Midbrain (tissue), 1 donor: ENCODE measurements at places on chromosomes 12 and 14.

- DNase-seq, result no peak
Observed at GRCh38 chr14:100407376-100408102, 84.4 kb downstream of the SLC25A47 start.

DNA sequence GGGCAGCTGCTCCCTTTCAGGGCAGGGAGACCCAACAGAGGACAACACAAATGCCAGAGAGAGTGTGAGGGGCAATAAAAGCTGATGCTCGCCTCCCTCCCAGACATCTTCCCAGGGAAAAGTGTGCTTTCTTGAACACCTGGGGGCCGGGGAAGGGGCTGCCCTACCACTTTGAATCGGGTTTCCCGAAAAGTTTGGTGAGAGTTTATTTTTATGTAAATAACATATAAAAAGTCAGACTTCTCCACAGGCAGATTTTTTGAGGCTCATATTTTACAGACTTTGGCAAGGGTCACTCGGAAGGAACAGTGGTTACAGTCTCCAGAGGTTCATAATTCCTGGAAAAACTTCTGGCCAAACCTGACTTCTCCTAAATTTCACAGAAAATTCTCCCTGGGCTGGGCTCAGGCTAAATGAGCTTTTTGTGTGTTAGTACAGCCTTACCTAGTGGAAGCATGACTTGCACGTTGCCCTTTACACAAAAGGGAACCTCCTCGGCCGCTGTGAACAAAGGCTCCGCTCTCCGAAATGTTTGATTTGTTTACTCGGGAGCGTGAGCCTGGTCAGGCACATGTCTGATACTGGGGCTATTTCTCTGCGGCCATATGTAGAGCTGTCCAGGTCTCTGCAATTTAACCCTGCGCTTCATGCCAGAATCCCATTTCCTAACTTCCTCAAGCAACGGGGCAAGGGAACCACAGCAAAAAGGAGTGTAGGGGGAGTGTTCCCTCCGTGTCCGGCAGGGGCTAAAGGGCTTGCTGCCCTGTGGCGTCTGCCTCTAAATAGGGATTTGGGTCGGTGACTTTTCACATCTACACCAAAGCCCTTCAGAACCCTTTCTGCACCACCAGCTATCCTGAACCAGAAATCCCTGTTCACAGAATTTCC is 3.4 kb downstream of the RTL1 start:
- DNase-seq, result no peak

DNA sequence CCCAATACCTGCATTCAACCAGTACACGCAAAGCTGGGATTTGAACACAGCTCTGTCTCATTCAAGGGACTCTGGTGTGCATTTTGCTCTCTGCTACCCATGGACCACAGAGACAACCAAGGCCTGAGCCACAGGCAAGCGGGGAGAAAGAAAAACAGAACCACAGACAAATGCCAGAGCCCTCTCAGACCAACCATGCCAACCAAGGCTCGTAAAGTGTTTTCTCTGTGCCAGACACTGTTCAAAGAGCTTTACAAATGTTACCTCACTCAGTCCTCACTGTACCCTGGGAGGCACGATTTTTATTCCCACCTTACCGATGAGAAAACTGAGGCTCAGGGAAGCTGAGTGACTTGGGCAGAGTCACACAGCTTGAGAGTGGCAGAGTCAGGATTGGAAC is 32.4 kb upstream of the EML1 start:
- no peak for DNase-seq

DNA sequence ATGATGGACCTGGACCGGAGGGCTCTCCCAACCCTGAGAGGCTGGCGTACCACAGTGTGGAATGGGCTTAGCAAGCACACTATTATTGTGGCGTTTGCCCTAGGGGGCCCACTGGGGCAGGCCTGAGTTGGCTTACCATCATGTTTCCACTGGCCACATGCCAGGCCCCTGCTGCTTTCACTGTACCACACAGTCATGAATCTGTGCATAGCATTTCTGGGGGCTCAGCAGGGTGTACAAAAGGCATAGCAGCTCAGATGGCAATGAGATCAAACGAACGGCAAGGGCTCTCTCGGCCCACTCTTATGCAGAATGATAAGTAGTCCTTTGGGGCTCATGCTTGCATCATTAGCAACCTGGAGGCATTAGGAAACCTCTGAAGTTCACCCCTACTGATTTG is 137.0 kb upstream of the HIF1A start:
- DNase-seq, result no peak

DNA sequence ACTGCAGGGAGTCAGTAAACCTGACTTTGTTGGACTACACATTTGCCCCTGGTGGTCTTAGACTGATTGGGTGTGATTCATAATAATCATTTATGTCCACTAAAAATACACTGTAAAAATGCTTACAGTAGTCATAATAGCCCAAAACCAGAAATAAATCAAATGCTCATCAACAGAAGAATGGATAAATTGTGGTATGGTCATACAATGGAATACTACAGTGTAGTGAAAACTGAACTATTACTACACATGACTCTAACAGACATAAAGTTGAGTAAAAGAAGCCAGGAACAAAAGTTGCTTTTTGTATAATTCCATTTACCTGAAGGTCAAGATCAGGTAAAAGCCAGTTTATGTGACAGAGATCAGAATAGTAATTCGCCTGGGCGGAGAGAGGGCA is 57.2 kb upstream of the CDKL1 start:
- no peak for DNase-seq

DNA sequence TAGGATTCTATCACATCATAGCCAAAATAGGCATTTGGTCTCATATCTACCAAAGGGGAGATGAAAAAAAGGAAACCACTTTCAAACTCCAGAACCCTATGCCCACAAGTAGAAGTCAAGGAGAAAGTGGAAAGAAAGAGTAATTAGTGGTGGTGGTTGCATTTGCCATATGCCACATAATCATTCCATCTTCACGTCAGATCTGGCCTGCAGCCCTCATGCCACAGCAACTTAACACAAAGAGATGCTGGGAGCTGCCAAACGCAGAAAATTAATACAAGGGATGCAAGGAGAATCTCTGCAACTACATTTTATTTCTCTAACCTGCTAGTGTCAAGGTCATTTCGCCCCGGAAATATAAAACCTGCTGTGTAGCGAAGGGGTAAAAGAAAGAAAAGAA is 148.6 kb upstream of the FOXN3 start:
- DNase-seq, result no peak

- no peak for DNase-seq
Observed at GRCh38 chr14:72606879-72607278, 287.0 kb downstream of the DPF3 start.

GRCh38 chr14:31190717-31191263 is 16.8 kb downstream of the HECTD1 start:
- DNase-seq, result no peak

DNA sequence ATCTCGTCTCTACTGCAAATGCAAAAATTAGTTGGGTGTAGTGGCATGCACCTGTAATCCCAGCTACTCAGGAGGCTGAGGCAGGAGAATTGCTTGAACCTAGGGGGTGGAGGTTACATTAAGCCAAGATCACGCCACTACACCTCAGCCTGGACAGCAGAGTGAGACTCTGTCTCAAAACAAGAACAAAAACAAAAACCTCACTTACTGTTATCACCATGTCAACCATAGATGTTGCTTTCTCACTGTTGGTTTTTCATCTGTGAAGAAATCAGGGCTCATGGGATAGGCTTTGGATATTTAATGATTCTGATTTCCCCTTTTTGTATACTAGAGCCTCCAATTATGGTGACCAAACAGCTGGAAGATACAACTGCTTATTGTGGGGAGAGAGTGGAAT is 49.7 kb upstream of the CHPT1 start:
- DNase-seq, result no peak

DNA sequence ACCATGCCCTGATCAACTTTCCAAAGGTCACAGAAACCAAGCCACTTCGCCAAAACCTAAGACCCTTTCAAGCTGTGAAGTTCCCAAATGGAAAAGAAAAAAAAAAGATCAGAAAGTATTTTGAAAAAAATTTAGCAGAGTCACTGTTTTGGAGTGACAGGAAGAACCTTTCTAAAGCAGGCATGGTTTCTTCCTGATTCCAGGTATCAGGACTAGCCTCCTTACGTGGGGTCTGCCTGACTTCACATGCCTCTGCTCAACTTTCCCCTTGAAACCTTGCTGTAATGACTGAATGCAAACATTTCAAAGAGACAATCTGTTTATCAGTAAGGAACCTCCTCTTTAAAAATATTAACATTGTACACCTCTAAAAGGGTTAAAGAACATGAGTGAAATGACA is 9.5 kb downstream of the CORO1C start:
- no peak for DNase-seq

GRCh38 chr12:49344486-49345050 is 2.1 kb upstream of the DNAJC22 start:
- no peak for DNase-seq

GRCh38 chr12:51371295-51371953 is 19.8 kb downstream of the GALNT6 start:
- peak; percentile 43 for DNase-seq

DNA sequence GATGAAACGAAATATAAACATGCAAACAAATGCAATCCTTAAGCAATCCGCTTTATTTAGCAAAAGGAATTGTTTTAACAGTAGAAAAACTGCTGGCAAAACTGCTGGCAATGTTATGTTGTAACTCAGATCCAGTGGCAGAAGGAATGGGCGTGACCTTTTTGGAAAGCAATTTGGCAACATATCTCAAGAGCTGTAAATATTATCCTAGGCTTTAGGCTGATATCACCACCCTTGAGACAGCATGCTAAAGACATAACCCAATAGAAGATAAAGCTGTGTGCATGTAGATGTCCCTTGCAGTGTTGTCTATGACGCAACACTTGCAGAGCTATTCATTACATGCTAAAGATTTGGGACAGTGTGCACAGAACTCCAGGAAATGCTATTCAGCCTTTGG is 138.5 kb downstream of the DICER1 start:
- no peak for DNase-seq

DNA sequence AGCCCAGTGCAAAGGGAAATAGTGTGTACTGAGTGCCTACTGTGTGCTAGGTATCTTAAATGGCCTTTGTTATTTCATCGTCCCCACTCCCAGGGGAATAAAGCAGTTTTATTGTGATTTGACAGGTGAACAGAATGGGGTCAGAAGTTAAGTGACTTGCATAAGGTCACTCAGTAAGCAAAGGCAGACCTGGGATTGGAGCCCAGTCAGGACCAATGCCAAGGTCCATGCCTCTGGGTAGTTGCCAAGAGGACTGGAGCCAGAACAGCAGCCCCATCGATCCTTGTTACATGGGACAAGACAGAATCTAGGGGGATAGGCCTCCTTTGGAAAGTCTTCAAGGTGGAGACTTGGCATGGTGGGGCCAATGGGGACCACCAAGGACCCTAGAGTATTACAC is 227.4 kb upstream of the PWP1 start:
- DNase-seq, result no peak

DNA sequence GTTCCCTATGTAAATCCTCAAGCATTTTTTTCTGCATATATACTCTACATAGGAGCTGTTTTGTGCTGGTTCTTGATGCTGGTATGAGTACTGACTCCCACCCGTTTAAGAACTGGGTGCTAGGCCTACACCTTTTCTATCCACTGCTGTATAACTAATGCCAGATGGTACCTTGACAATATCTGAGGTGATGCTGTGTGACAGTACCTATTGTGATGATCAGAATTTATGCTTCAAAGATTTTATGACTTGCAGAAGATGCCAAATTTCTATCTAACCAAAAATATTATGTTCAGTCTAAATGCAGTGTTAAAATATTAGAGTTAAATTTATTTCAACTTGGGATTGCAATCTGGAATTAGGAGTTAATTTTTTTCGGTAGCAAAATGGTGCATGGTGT is 272.3 kb upstream of the NOVA1 start:
- DNase-seq, result no peak

DNA sequence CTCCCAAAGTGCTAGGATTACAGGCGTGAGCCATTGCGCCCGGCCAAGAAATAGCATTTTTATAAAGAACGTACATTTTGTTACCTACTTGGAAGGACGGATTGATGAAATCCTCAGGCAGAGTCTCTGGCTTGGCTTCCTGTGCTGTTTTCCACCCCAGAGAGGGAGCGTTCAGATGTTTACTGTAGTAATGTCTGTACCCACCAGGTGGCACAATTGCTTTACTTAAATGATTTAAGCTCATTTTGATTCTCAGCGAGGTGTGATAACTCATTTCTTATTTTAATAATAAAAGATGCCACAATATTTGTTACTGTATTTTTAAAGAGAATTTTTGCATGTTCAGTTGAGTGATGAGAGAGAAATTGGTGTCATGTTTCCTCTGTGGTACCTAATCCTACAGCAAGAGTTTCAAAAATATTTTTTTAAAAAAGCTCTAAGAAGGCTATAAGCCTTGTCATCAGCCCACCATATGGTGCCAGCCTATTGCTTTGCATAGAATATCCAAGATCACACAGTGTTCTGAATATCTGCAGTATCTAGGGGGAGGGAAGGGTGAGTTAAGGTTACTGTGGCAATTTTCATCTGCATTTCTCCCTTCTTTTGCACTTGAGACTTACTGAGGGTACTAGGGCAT is 82.6 kb upstream of the TRAF3 start:
- DNase-seq, result peak; percentile 87

DNA sequence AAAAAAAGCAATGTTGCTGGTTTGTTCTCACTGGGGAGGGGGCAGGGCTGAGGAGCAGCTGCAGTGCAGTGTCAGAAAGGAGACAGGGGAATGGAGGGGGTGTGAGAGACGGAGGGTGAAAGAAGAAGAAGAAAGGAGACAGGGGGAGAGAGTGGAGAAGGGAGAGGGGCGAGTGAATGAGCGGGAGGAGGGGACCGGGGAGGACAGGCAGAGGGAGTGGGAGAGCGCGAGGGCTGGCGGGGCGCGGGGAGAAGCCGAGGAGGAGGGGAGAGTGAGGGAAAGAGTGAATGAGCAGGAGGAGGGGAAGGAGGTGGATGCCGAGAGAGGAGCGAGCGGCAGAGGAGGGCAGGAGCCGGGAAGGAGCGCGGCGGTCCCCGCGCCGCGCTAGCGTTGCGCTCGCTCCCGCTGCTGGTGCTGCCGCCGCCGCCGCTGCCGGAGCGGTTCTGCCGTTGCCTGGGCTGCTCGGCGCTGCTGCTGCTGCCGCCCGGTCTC is at the start of gene NOVA1:
TSS of gene NOVA1 (minus strand) at position 445 of the 492 bp plus-strand sequence. CDS start 597 bp downstream, outside the sequence.
- DNase-seq, result peak; percentile 74

- DNase-seq, result no peak
Observed at GRCh38 chr12:5964913-5965900, 20.1 kb upstream of the ANO2 start.

DNA sequence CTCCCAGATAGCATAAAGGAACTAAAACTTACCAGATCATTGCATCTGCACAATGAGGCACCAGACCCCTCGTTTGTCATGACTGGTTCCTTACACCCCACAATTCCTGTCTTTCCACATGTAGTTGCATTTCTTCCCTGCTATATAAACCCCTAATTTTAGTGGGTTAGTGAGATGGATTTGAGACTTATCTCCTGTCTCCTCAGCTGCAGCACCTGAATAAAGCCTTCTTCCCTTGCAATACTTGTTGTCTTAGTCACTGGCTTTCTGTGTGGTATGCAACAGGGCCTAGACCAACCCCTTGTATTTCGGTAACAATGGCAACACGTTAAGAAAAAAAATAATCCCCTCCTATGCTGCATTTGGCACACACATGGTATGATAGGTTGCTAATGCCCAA is 13.0 kb downstream of the NUP37 start:
- DNase-seq, result no peak

- no peak for DNase-seq
Observed at GRCh38 chr12:104250366-104251125, 35.0 kb downstream of the TXNRD1 start.

GRCh38 chr14:96670391-96670790 is 126.8 kb upstream of the VRK1 start:
- no peak for DNase-seq
